Stimulated activated CD4-positive, alpha-beta T cell treated with anti-CD3 and anti-CD28 coated beads, TNF-alpha, amount 100 ng/mL, for 1 hour (primary cell): ENCODE measurements at places on chromosomes 7 and 10.

GRCh38 chr10:124875596-124875995 is 66.3 kb upstream of the ZRANB1 start:
- DNase-seq = no peak

GRCh38 chr10:42990721-42991441 is 86.0 kb upstream of the RET start:
- DNase-seq = no peak

DNA sequence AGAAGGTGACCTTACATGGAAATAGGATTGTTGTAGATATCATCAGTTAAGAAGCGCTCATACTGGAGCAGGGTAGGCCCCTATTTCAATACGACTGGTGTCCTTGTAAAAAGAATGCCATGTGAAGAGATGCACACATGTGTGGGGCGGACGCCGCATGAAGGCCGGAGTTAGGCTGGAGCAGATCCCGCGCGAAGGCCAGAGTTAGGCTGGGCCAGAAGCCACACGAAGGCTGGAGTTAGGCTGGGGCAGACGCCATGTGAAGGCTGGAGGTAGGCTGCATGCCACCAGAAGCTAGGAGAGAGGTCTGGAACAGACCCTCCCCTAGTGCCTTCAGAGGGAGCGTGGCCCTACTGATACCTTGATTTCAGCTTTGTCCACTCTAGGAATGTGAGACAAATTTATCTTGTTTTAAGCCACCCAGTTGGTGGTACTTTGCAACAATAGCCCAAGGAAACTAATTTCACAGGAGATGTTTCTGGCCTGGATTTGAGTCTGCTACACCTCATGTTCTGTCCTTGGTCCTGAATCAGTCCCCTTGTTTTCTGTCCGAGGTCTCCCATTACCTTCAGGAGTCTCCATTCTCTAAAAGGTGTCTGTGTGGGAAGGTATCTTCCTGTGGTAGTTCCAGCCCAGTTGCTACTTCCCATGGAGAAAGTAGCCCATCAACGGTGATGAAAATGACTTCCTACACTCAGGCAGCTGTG is 585.8 kb downstream of the LRMDA start:
- DNase-seq = no peak

GRCh38 chr7:123351516-123352505 is 152.0 kb upstream of the SLC13A1 start:
- DNase-seq = no peak

GRCh38 chr10:60194421-60194820 is 195.3 kb downstream of the ANK3 start:
- no peak for DNase-seq
